ENCODE measurements at places on chromosomes 6 and 20. TPM values are rescaled to one million over a fixed set of nuclear protein-coding genes. Genes with fewer than 3 reads are reported as not detected.

Gene CASS4
- total RNA-seq: 2.4 TPM

Gene KCNK5
- 0.15 TPM for total RNA-seq

Gene SIRPG
- not detected for total RNA-seq

Gene LST1
- total RNA-seq: not detected

Gene C20orf141
- not detected for total RNA-seq

Gene AVP
- total RNA-seq: not detected

Gene MYB
- 0.45 TPM for total RNA-seq

Gene FKBP1C
- under 0.01 TPM for total RNA-seq

Gene KCNK15
- total RNA-seq: not detected

Gene RAET1L
- not detected for total RNA-seq

Gene RNF182
- 3.9 TPM for total RNA-seq

Gene PRSS35
- total RNA-seq: 2.7 TPM

Gene DNAH8
- total RNA-seq: not detected

Gene PAK1IP1
- 15.3 TPM for total RNA-seq

Gene SLC17A9
- 21.3 TPM for total RNA-seq

Gene GPLD1
- total RNA-seq: 0.15 TPM

Gene MAPK13
- total RNA-seq: 7.6 TPM

Gene SLC35D3
- not detected for total RNA-seq

Gene HLA-DPA1
- not detected for total RNA-seq

Gene SLC17A1
- total RNA-seq: not detected

Gene PIM1
- 26.1 TPM for total RNA-seq

Gene HLA-DRA
- not detected for total RNA-seq

Gene PPIL6
- total RNA-seq: 2.4 TPM

Gene SLC22A7
- total RNA-seq: not detected

Gene GRIK2
- 0.15 TPM for total RNA-seq

Gene IPCEF1
- not detected for total RNA-seq

Gene HLA-DQB2
- not detected for total RNA-seq

Gene BMP2
- 2.2 TPM for total RNA-seq

Gene PRPH2
- 1.7 TPM for total RNA-seq

Gene F13A1
- not detected for total RNA-seq

Measured in bronchus fibroblast of lung (primary cell).